NCI-H226 (cell line): ENCODE measurements at places on chromosomes 2 and 18.

- DNase-seq = no peak
Measured at GRCh38 chr2:33673937-33674336, 74.8 kb upstream of the FAM98A start.

DNA sequence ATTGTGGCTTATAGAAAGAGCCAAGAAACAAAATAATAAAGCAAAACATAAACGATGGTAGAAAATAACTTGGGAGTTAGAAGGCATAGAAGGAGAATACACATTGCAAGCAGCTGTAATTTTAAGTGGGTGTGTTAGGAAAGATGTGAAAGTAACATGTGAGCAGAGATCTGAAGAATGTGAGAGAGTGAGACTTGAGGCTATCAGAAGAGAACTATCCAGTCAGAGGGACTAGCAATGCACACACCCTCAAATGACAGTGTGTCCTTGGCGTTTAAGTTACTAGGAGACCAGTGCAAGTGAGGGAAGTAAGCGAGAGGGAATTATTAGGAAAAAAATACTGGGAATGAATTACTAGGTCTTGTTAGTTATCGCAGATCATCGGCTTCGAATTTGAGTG, 304.9 kb downstream of the DSEL start:
- DNase-seq = no peak

- no peak for DNase-seq
Measured at GRCh38 chr2:96470636-96471035, 34.5 kb downstream of the NEURL3 start.

- no peak for DNase-seq
Measured at GRCh38 chr2:7619203-7619970, 702.2 kb downstream of the RNF144A start.

GRCh38 chr18:75679331-75679730, 251.8 kb upstream of the SMIM21 start:
- no peak for DNase-seq

- no peak for DNase-seq
Measured at GRCh38 chr2:203673933-203674332, 32.5 kb upstream of the CD28 start.

GRCh38 chr18:505483-506122, 5.1 kb upstream of the COLEC12 start:
- no peak for DNase-seq

DNA sequence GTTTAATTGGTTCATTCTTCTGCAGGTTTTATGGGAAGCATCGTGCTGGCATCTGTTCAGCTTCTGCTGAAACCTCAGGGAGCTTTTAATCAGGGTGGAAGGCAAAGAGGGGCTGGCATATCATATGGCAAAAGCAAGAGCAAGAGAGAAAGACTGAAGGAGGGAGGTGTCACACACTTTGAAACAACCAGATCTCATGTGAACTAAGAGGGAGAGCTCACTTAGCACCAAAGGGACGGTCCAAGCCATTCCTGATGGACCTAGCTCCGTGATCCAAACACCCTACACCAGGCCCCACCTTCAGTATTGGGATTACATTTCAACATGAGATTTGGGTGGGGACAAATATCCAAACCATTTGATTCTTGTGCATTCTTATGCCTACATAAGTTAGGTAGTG, 563.1 kb downstream of the SPAG16 start:
- DNase-seq = no peak

DNA sequence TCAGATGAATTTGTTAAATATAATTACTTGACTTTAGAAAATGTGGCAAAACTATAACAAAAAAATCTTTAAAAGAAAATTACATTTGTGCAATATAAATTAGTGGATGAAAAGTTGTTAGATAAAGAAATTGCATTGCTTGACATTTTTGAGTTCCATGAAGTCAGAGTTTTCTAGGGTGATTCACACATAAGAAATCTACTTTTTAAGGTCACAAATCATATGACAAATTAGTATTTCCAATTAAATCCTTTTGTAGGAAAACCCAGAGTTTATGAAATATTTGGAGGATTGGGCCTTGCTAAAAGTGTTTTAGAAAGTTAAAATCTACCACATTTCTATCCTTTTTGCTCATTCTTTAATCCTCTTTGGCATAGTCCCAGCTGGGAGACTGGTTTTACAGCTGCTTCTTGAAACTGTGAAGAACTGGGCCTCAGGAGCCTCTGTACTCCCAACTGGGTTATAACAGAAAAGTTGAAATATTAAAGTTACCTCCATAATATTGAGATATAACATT, 289.2 kb downstream of the LRRTM4 start:
- no peak for DNase-seq

DNA sequence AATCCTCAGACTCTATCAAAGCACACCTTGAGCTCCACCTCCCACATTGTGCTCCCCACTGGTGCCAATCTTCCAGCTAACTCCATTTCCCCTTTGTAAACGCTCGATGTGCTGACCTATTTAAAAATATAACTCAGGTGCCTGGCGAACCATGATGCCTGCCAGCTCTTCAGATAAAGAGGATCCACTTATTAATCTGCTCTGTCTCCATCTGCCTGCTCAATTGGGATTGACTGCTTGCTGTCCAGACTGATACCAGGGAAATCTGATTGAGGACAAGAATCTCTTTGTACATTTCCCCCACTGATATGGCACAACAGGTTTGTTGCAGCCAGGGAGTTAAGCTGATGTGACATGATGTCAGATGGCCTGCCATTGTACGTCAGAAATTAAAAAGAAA, 2036.5 kb upstream of the CELF4 start:
- no peak for DNase-seq
